KG1 (cell line): ENCODE measurements at places on chromosomes 16 and 17.

- peak; percentile 49 for DNase-seq
These were observed 541 bp downstream of the ACACA start for GRCh38 chr17:37405955-37406634.

- no peak for DNase-seq
These were observed 128.3 kb upstream of the MYOCD start for GRCh38 chr17:12537436-12537835.

GRCh38 chr17:82938873-82939620 is 99.2 kb upstream of the ZNF750 start:
- no peak for DNase-seq

- no peak for DNase-seq
These were observed 16.5 kb downstream of the PSME3IP1 start for GRCh38 chr16:57169327-57169726.

DNA sequence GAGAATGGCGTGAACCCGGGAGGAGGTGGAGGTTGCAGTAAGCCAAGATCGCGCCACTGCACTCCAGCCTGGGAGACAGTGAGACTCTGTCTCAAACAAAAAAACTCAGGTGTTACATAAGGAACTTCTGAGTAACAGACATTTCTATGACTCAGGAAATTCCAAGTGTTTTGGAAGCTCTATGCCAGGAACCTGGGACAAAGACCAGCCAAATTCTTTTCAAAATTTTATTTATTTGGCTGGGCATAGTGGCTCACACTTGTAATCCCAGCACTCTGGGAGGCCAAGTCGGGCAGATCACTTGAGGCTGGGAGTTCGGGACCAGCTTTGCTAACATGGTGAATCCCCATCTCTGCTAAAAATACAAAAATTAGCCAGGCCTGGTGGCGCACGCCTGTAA is 5.2 kb upstream of the SH2B1 start:
- no peak for DNase-seq

- no peak for DNase-seq
These were observed 19.8 kb upstream of the MAPK3 start for GRCh38 chr16:30142672-30143346.

- DNase-seq: no peak
These were observed 26.5 kb upstream of the STH start for GRCh38 chr17:45972531-45972930.

- DNase-seq: no peak
These were observed 7.1 kb downstream of the ARL4D start for GRCh38 chr17:43405861-43406260.

GRCh38 chr17:75925912-75926311 is 14.9 kb downstream of the FBF1 start:
- DNase-seq: no peak

GRCh38 chr17:67884741-67885140 is 59.4 kb downstream of the BPTF start:
- no peak for DNase-seq

GRCh38 chr16:49340466-49340865 is 33.1 kb upstream of the C16orf78 start:
- no peak for DNase-seq

DNA sequence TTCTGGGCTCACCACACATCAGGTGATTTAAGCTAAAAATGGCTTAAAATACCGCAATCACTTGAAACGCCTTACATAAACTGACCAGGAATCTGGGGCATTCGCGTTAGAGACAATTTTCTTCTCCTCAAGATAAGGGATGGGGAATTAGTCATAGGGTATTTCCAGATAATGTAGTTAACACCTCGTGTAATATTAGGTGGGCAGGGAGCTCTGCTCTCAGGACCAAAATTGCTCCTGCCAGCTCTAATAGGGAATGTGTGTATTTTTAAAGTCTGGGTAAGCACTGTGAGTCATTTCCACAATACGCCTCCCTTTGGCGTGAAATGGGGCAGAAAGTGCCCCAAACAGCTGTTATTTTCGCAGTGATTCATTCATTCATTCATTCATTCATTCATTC is 408.6 kb downstream of the MAF start:
- no peak for DNase-seq

- DNase-seq: no peak
These were observed 740 bp upstream of the POLR3E start for GRCh38 chr16:22296225-22297113.

GRCh38 chr17:55479903-55480302 is 31.3 kb downstream of the SMIM36 start:
- DNase-seq: no peak

DNA sequence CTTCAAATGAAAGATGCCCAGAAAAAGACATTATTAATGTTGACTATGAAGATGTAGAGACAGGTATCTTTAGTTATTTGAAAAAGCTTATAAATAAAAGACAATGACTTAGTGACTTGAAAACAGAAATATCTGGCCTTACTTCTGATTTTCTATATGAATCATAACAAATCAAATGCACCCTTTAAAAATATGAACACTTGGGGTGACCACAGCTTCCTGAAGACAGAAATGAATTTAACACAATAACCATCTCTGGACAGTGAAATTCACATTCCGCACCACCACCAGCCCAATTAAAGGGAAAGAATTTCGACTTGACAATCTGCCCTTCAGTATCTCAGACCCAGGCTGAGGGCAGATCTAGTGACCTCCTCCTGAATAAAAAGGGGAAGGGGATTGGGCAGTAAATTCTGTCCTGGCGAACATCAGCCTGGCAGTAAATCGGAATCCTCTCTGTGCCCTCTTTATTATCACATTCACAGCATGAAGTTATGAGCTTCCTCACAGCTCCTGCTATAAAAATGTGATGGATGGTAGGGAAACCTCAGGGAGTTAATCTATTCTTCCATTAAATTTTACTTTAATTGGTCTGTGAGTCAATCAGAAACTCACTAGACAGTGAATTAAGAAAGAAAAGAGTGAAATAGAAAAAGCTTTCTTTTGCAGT is 131.5 kb downstream of the SNX11 start:
- DNase-seq: no peak

DNA sequence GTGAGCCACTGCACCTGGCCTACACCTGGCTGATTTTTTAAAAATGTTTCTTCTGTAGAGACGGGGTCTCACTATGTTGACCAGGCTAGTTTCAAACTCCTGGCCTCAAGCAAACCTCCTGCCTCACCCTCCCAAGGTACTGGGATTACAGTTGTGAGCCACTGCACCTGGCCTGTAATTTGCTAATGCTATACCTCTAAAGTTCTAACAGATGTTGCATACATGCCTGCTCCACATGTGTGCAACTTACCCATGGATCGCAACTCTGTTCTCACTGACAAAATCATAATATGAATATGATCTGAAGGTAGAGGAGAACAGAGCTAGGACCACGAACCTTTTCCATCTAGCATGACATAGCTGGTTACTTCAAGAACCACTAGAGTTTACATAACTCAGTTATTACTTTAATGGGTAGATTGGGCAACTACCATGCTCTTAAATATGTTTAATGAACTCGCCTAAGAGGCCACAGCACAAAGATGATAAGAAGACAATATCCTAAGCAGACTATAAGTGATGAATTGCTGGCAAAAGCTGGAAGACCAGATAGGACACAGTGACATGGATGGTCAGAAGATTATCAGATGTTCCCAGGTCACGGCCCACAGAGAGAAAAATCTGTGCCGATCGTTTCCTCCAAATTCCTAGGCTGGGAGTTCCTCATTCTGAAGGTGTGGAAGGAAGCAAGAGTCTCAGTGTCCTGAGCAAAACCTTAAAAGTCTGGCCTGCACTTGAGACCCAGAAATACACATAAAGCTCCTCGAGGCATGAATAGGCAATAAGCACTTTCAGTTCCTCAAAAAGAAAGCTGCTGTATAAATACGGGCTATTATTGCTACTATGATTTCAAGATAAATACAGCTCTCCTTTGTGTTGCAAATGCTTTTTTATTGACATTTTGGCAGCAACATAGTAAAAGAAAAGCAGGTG is 53.6 kb upstream of the ICAM2 start:
- DNase-seq: peak; percentile 32

DNA sequence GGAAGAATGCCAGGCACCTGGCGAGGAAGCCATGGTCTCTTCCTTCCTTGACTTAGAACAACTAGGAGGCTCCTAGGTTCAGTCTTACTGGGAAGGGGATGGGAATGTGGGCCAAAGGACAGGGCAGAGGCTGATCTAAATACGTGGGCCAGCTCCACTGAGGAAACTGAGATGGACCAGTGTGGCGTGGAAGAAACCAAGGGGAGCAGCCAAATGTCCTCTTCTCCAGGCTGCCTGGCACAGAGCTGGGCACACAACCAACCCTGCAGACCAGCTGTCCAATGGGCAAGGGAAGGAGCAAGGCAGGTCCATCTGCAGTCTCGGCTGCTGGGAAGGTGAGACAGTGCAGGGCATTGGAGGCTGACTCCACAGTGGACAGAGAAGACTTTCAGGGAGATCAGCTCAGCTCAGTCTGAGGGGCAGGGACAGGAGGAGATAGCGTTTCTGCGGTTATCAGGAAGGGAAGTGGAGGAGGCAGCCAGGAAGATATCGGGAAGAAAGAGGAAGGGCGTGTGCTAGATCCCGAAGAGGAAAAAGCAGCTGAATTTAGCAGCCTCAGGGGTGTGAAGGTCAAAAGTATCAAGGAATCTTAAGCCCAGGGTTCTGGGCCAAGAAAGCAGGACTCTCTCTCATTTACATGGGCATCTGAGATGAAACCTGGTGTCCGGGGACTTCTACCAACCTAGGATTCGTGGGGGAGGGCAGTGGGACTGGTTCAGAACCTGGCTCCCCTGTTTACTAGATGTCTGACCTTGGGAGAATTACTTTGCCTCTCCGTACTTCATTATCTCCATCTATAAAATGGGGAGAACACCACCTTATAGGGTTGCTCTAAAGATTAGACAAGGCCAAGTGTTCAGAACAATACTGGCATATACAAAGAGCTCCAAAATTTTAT is 1.8 kb downstream of the KIFC3 start:
- DNase-seq: no peak

GRCh38 chr16:63816276-63816675 is 1305.6 kb downstream of the CDH11 start:
- no peak for DNase-seq

GRCh38 chr17:26773189-26774188 is 520.4 kb upstream of the WSB1 start:
- DNase-seq: no peak

GRCh38 chr17:66951605-66951953 is 12.9 kb upstream of the CACNG4 start:
- no peak for DNase-seq

GRCh38 chr17:52376137-52376536 is 217.6 kb upstream of the CA10 start:
- no peak for DNase-seq

DNA sequence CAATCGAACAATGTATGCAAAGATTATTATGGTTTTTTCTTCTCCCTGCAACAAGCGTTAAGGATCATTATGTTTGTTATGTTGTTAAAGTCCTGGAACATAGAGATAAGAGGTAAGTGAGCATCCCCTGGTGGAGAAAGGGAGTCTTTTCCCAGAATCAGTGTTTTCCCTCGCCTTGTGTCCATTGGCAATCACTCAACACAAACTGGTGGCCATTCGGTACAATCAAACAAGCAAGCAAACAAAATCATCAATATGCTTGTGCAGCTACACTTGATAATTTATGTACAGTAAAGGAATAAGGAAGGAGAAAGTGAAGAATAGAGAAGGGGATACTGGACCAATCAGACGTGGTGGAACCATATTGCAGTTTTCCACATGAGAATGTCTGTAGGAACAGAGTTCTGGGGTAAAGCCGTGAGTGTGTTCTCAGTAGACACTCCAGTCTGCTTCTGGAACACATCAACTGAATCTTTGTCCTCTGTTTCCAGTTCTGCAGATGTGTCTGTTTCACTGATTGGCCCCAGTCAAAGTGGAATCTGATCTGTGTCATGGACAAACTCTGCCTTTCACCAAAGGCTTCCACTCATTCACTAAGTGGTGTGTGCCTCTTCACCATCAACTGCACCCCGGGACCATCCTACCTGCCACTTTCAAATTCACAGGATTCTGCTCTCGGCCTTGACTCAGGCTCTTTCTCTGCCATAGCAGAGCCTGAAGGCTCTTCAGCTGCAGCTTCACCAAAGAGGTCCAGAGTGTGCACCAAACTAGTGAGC is 169.5 kb downstream of the AHSP start:
- no peak for DNase-seq

GRCh38 chr16:81693041-81693743 is 85.9 kb upstream of the PLCG2 start:
- DNase-seq: no peak

- DNase-seq: no peak
These were observed 51.2 kb downstream of the PLD6 start for GRCh38 chr17:17154981-17155380.

GRCh38 chr16:74608944-74609343 is 2.0 kb upstream of the GLG1 start:
- no peak for DNase-seq

GRCh38 chr16:19898924-19899604 is 14.4 kb upstream of the GPRC5B start:
- DNase-seq: peak; percentile 32
